ENCODE measurements at places on chromosomes 5 and 9.

DNA sequence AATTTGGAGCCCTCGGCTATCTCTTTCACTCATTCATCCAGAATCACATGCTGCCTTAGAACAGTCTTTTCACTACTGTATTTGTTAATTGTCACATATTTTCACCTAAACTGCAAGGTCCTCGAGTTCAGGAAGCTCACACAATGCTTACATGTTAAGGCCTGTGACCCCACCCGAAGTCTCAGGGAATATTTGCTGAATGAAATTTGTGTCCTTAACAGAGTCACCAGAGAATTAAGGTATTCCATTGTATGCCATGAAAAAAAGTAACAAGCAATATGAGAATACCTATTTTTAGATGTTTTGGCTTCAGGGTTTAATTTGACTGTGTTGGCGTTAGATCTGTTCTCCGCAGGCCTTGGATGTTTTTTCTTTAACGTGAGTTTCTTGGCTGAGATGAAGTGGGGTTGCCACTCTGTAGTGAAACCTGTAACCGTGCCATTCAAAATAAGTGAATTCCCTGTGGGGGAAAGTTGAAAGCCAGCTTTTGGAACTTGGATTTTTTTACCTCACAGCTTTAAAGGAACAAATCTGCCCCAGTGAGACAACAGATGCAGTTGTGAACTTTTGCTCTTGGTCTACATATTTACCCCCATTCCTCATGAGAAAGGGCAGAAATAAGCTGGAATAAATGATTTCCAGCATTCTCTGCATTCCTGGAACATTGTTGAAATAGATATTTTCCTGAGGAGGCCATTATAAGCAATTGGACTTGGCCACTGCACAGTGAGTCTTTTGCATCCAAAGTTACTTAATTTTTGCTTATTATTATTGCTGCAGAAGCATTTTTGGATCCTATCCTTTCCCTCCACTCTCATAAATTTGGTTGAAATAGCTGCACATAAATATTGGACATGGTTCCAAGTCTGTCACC, 35.9 kb upstream of the FBP1 start:
- DNase-seq: no peak

GRCh38 chr9:5435912-5436311, 1.8 kb downstream of the PLGRKT start:
- DNase-seq: no peak

DNA sequence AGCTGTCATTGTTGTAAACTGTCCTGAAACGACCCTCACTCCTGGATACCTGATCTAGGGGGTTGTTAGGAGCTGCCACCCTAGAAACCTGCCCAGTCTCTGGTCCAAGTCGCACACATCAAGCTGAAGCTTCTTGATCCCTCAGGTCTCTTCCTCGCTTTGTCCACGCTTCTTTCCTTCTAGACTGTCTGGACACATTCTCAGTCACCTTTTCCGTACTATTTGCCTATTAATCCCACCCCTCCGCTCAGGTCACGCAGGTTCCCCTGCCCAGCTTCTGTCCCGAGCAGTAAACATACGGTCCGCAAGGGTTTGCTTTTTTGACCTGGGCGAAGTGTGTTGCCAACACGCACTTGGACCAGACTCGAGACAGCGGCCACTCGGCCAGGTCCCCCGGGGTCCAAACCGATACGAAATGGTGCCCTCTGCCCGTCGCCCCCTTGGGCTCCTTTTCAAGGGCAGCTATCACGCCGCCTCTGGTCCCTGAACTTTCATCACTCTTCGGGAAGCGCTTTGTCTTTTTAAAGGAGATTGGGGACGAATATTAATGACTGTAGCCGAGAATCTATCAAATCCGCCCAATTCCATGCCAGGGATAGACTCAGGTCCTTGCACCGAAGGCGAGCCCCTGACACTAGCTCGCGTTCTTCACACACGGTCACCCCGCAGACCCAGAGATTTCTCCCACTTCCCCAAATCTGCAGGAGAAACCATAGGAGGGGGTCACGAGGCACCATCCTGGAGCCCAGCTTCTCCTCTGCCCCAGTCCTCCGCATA, 814 bp downstream of the PLCXD3 start:
- DNase-seq: no peak

DNA sequence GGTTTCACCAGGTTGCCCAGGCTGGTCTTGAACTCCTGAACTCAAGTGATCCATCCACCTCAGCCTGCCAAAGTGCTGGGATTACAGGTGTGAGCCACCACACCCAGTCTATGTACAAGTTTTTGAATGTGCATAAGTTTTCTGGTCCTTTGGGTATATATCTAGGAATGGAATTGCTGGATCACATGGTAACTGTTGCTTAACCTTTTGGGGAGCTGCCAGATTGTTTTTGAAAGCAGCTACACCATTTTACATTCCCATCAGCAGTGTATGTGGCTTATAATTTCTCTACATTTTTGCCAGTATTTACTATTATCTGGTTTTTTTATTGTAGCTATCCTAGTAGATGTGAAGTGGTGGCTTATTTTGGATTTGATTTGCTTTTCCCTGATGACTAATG, 8.9 kb upstream of the LNPEP start:
- DNase-seq: no peak

DNA sequence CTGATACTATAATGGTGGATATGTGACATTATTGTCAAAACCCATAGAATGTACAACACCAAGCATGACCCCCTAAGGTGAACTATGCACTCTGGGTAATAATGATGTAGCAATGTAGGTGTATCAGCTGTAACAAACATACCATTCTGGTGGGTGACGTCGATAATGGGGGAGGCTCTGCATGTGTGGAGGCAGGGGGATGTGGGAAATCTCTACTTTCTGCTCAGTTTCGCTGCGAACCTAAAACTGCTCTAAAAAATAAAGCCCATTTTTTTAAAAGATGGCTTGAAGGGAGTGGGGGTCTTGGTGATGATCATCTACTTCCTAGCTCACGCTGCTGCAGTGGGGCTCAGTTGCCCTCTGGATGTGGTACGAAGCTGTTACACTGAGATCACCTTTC, 51.1 kb downstream of the RASGEF1C start:
- no peak for DNase-seq

- DNase-seq: no peak
These were observed 3.0 kb downstream of the EQTN start for GRCh38 chr9:27293996-27294395.

DNA sequence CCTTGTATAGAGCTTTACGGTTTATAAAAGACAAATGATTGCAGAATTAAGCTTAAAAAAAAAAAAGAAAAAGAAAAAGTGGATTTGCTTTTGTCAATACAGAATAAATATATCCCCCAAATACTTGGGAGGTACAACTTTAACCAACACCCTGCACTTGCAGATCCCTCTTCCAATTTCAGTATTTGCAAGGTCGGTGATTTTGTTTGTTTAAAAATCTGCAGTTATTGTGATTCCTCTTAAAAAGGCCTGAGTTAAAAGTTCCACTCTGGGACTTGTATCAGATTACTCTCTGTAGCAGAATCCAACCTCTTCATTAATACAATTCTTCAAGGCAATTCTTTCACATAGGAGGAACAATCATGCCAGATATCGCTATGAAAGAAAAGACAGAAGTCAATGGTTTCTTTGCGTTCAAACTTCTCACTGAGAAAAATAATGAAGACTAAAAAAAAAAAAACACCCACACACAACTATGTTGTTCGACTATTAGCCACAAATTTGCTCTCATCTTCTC, 400.9 kb downstream of the EBF1 start:
- no peak for DNase-seq

- DNase-seq: no peak
These were observed at the start of gene SMIM23 for GRCh38 chr5:171785517-171785916. TSS of gene SMIM23 (plus strand) at chr5:171785817. CDS start at chr5:171785872, 55 bp downstream.

- no peak for DNase-seq
These were observed 51.7 kb downstream of the RETREG1 start for GRCh38 chr5:16565118-16565517.

GRCh38 chr5:113806250-113806649, 292.8 kb downstream of the YTHDC2 start:
- DNase-seq: no peak

DNA sequence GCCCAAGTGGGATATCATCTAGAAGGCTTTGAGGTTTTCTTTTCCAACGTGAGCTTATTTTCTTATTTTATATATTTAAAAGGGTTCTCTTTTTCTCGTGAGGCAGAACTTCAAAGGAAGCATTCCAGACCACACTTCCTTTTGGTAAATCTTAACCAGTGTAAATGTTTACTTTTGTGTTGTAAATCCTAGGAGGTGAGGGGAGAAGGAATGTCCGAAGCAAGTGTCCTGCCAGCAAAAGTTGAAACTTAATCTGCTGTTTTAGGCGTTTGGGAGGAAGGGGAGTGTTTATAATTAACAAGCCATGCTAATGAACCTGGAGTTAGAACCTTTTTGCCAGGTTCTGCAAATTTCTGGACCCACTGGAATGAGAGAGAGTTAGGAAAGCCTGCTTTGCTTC, 37.9 kb downstream of the WWC1 start:
- DNase-seq: no peak

GRCh38 chr9:5445886-5446285, 4.5 kb upstream of the CD274 start:
- no peak for DNase-seq

DNA sequence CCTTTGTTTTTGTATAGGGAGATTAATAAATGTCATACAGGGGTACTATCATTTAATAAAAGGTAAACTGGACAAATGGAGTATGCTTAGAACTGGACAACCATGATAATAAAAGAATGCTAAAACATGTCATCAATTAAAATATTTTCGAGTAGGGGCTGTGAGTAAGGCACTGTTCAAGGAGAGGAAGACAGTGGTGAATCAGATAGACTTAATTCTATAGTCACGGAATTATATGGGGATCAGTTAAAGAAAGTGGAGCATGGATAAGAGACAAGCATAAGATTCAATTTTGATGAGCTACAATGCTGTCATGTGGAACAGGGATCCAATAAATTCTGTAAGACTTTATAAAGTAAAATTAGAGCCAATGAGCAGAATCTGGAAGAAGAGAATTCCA, 104.5 kb downstream of the HMHB1 start:
- DNase-seq: no peak

DNA sequence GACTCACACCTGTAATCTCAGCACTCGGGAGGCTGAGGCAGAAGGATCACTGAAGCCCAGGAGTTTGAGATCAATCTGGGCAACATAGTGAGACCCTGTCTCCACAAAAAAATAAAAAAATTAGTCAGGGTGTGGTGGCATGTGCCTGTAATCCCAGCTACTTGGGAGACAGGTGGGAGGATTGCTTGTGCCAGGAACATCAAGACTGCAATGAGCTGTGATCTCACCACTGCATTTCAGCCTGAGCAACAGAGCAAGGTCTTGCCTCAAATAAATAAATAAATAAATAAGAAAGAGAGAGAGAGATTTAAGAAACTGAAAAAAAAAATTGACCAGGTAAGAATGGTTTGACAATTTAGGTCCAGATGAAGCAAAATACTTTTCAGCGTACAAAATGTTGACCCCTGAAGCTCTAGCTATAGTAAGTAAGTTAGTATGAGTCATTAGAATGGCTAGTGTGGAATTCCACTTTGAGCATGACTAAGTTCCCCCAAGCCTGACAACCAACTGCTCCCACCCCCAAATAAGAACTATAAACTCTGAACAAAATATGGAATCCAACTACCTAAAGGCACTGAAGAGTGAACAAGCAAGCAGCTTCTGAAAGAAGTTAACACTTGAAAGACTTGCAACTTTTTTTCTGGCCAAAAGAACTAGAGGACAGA, 217.8 kb upstream of the TLE4 start:
- DNase-seq: no peak

DNA sequence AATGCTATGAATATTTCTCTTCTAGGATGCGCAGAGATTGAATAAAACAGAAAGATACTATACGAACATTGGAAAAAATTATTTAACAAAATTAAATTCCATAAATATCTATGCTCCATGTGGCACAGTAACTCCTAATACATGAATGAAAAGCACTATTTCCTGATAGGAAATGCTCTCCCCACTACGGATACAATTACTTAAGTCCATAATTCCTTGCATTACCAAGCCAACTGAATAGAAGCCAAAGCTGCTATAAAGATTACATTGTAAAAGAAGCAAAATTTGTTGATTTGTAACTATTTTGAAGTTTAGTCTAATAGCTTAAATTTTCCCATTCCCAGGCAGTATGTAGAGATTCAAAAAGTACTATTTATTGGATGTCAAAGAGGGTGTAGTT, 61.8 kb upstream of the SNX2 start:
- DNase-seq: no peak

- DNase-seq: no peak
These were observed 118.7 kb upstream of the FST start for GRCh38 chr5:53361708-53362107.

DNA sequence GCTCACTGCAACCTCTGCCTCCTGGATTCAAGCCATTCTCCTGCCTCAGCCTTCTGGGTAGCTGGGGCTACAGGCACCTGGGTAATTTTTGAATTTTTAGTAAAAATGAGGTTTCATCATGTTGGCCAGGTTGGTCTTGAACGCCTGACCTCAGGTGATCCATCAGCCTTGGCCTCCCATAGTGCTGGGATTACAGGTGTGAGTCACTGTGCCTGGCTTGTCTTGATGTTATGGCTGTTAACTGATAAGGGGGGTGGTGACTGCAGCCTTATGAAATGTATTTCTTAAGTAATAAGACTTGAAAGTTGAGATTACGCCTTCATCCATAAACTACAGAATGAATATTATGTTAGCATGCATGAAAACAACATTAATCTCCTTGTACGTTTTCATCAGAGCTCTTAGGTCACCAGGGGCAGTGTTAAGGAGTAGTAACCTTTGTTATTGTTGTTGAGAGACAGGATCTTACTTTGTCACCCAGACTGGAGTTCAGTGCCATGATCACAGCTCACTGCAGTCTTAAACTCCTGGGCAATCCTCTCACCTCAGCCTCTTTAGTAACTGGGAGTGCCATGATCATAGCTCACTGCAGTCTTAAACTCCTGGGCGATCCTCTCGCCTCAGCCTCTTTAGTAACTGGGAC, 148.3 kb downstream of the ATP10B start:
- DNase-seq: no peak

DNA sequence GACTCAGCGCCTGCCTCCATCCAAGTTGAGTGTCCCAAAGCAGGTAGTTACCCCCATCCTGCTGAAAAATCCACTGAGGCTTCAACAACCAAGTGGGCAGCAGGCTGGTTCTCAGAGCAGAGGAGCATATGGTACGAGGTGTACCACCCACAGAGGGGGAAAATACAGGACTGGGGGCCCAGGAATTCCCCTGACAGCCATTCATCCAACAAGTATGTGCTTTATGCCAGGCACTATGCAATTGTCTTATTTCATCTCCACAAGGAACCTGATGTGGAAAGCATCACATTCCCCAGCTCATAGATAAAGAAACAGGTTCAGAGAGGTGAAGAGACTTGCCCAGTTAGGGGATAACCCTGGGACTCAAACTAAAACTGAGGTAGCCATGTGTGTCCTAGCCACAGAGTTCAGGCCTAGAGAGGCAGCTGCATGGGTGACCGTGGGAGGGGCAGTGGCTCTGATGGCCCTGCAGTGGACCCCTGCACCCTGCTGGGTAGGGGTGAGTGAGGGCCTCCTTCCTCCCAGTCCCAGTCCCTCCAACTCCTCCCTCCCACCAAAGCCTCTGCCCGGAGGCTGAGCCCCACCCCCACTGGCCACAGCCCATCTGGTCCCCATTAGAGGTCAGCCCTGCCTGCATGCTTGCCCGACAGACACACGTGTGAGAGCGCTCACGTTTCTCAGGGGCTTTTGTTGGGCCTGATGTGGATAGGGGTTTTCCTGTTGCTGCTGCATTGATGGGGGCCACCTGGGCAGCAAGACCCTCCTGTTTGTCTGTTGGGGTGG, 11.5 kb downstream of the PDLIM4 start:
- DNase-seq: no peak

- DNase-seq: no peak
These were observed 29.5 kb upstream of the SMU1 start for GRCh38 chr9:33105959-33106358.
